ENCODE measurements at places on chromosomes 4 and X. TPM values are rescaled to one million over a fixed set of nuclear protein-coding genes. Genes with fewer than 3 reads are reported as not detected.

The SAGE1 gene
- not detected for total RNA-seq

The CLNK gene
- total RNA-seq, result not detected

The CXCL9 gene
- not detected for total RNA-seq

- no peak for DNase-seq
These were observed 952.9 kb downstream of the FAT4 start for GRCh38 chr4:126267689-126268088.

DNA sequence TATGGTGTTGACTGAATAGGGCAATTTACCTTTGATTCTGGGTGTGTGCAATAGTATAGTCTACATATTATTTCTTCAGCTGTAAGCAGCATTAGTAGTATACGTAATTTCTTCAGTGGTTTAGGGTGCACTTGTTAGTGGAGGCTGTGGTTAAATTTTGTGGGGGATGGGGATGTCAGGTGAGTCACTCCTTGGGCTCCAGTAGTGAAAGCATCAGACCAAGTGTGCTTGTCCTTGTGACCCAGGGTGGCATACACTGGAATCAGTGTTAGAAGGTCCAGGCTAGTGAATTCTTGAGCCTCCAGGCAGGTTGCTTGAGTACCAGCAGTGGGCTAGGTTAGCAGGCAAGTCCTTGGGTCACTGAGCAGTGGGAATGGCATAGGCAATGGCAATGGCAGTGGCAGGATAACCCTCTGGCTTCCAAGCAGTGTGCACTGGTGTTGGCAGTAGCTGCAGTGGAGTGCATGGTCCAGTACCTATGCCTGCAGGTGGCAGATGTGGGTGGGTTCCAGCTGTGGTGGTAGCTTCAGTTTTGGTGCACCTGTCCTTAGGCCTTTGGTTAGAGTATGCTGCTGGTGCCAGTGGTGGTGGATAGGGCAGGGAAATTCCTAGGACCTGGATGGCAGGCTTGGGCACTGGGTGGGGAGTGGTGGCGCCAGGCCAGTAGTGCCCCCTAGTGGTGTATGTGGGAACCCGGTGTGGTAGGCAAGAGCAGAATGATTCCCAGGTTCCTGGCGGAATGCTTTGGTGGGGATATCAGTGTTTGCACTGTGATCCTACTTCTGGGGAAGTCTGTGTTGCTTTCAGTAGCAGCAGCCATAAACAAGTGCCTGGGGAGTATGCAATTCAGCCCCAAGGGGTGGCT is 531.0 kb downstream of the SMARCA1 start:
- DNase-seq, result no peak

GRCh38 chr4:82388405-82388804 is 14.6 kb upstream of the HNRNPD start:
- DNase-seq, result no peak

DNA sequence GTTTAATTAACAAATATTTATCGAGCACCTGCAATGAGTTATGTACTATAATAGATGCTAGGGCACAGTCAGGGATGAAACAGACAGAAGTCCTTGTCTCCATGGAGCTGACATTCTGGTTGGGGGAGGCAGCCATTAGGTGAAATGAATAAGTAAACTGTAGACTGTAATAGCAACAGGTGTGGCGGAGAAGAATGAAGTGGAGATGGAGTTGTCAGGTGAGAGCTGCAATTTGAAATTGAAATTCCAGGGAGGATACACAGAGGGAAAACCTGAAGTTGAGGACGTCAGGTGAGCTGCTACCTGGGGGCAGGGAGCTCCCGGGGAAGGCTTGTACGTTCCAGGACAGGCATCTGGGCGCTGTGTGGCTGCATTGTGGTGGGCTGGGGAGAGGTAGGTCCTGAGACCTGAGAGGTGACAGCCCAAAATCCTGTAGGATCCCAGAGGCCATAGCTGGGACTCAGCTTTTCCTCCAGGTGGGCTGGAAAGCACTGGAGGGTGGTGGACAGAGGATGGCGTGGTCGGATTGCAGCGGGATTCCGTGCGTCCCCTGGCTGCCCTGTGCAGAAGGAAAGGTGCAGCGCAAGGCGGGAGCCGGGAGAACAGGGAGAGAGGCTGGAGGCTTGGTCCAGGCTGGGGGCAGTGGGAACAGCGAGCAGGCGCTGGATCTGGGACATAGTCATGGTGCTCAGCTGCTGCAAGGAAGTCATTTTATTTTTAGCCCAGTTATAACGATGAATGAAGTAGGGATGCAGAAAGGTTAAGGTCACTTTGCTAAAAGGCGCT is 24.8 kb downstream of the CYTL1 start:
- no peak for DNase-seq

- peak; percentile 88 for DNase-seq
These were observed 125.1 kb downstream of the RAPGEF2 start for GRCh38 chr4:159227984-159228383.

DNA sequence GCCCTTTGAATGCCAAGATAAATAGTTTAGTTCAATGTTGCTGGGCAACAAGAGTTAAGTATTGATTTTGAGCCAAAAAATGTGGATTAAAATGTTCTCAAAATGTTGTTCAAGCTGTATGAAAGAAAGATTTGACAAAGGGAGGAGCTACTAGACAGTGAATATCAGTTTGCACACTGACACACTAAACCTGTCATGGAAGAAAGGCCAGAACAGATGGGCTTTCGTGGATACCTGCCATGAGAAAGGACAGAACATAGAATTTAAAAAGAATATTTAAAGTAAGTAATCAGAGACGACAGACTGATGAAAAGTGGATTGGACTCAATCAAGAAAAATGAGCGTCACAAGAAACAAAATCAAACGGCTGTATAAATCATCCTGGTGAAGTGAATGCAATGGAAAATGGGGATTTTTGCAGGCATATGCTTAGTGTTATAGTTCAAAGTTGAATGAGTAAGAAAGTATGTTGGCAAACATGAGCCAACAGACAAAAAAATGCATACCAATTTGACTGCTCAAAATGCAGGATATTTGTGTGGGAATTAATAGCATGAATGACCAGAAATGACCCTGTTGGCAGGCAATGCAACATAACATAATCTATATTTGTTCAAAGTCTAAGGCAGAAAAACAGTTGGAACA is 7.4 kb downstream of the PCDH18 start:
- DNase-seq, result no peak

DNA sequence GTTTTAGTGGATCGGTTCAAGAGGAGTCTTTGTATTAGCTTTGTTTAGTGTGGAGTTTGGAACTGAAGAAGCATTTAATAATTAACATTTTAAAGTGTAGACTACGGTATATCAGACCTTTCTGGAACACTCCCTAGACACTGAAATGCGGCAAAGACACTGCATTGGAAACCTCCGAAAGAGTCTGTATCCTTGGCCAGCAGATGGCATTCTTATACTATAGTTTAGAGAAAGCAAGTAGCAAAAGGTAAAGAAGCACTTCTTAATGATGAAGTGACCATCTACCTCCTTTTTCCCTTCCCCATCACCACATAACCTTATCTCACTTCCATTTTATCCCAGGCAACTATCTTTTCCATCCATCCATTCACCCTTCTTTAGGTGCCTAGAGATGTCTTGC is 7.6 kb downstream of the FABP2 start:
- peak; percentile 66 for DNase-seq

All from renal cortical epithelial cell (primary cell).